ENCODE measurements at places on chromosomes 1 and 21. TPM values are rescaled to one million over a fixed set of nuclear protein-coding genes. Genes with fewer than 3 reads are reported as not detected.

DNA sequence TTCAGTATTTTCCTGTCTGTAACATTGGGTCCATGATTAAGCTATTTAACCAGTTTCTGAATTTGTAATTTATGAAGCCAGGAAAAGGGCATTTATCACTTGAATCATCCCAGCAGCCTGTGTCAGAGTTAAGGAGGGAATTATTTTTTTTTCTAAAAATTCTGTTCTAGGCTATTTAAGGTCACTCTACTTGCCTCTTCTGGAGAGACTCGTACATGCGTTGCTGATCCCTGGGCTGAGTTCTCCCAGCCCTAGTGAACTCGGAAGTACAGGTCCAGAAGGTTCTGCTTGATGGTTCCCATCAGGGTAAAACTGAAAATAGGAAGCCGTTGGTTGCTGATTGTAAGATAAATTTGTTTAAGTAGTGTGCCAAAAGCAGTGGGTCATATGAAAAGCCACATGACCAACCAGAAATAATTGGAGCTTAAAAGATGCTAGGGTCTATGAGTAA, 90.7 kb downstream of the GPR88 start:
- DNase-seq: no peak

GRCh38 chr1:83791821-83792437, 207.0 kb downstream of the TTLL7 start:
- DNase-seq: no peak

BARHL2 gene
- not detected for total RNA-seq

- DNase-seq: peak; percentile 48
Observed at GRCh38 chr21:46500224-46500861, 41.7 kb downstream of the DIP2A start.

- DNase-seq: no peak
Observed at GRCh38 chr1:70863239-70863638, 184.4 kb downstream of the PTGER3 start.

RHCE gene
- not detected for total RNA-seq
